ENCODE measurements at places on chromosomes 7 and 10.
A peak's percentile ranks its signal among the peaks of the same experiment; 100 is the strongest.

GRCh38 chr7:4883033-4883371 lies 514 bp downstream of the RADIL start:
- DNase-seq, result no peak

DNA sequence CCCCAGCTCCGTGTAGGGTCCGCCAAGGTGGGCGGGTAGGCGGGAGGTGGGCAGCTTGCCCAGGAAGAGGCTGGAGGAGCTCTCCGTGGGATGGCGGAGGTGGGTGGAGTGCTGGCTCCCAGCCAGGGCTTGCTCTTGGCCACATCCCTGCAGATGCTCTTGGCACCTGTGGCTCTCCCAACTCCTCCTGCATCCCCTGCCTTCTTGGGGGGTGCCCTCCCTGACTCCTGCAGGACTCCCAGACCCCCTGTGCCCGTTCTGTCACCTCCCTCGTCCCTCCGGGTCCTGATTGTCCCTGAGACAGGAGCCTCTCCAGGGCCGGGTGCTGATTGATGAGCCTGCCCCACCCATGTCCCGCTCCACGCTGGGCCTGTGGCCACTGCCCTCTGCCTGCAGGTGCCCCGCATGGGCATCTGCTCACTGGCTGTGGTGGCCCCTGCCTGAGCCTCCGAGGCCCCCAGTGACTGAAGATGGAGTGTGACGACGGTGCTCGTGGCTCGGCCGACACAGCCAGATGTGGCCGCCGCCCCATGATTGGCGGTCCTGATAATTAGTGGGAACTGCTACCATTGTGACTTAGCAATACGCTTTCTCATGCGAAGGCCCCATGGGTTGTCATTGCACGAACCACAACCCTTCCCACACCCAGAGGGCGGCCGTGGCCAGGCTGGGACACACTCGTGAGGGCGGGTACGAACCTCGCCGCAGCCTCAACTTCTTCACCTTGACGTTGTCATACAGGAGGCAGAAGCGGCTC lies 23.6 kb downstream of the CFAP46 start:
- DNase-seq, result no peak

GRCh38 chr7:129669901-129670300 lies 58.4 kb downstream of the NRF1 start:
- DNase-seq, result no peak

DNA sequence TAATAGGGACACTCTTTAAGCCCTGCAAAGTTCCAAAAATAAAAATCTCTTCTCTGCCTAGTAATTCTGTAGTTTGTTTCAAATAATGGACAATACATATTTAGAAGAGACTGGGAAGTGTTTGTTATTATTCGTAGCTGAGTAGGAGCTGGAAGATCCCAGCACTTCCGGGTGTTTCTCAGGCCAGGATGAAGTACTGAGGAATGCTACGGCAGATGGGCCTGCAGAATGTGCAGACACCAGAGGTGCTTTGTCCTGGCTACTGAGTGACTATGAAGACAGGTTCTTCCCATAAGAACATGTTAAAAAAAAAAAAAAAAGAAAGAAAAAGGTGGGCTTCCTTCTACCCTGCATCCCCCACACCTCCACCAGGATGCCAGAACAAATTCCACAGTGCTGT lies 36.1 kb downstream of the ETV1 start:
- DNase-seq, result no peak

GRCh38 chr10:24351961-24352360 lies 143.0 kb downstream of the KIAA1217 start:
- DNase-seq, result no peak

DNA sequence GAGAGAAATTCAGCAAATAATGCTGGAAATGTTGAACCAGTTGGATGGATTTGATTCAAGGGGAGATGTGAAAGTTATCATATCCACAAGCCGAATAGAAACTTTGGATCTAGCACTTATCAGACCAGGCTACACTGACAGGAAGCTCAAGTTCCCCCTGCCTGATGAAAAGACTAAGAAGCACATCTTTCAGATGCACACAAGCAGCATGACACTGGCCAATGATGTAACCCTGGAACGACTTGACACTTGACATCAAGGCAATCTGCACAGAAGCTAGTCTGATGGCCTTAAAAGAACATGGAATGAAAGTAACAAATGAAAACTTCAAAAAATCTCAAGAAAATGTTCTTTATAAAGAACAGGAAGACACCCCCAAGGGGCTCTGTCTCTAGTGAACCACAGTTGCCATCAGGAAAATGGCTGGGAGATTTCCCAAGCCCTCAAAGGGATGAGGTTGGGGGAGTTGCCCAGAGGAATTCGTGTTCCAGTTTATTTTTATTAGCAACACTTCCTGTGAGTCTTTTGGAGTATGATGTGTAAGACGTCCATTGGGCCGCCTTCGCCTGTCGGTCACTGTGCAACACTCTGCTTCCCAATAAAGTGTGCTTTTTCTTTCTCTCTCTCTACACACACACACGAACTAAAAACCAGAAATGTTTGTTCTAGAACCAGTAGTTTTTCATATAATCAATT lies 200.0 kb downstream of the HIBADH start:
- no peak for DNase-seq

DNA sequence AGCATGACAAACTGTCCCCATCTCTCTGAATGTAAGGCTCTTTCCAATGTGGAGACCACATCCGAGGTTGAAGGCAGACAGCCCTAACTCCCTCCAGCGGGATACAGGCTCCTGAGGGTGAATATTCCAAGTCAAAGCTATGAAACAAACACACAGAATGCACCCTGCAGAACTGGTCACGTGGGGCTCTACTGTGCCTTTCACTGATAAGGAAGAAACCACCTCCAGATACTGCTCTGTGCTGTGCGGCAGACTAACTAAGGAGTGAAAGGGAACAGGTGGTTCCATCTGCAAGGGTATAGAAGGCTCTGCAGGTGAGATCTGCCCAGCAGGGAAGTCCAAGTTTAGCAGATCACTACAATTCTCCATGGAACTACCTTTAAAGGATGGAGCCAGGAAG lies 534.4 kb downstream of the KCNMA1 start:
- DNase-seq, result no peak

DNA sequence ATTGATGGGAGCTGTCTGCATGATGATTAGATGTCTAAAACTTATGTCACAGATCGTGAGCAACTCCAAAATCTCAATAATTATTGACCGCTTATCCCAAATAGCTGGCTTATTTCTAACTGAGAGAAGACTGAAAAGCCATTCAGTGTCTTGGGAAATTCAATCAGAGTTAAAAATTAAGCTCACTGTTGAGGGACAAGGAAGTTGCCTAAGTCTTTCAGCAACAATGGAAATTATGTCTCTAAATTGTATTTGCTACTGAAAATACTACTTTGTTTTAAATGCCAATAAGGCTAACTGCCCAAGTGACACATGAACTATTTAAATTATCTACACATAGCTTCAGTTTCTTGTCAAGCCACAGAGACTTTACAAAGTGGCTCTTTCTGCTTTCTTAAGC lies 107.9 kb upstream of the FAM171A1 start:
- DNase-seq, result no peak

DNA sequence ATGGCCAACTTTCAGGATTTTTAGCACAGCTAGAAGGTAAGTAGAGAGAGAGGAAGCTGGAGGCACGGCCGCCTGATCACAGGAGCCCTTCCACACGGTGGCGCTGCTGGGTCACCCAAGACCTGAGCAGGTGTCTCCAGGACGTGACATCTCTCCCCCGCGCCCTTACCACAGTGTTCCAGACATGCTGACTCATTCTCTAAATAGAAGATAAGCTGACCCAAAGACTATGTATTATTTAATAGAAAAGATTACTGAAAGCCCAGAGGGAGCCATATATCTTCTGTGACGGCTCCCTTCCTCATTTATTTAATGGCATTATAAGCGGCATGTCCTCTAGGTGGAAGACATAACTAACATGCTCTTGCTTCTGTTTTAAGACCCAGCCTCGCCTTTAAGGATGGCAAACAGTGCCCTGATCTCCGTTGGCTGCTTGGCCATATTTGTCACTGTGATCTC lies 26.0 kb upstream of the MALSU1 start:
- DNase-seq, result peak; percentile 80

- no peak for DNase-seq
These were observed 2.2 kb upstream of the DNAJC1 start for GRCh38 chr10:22005763-22006162.

- no peak for DNase-seq
These were observed 374.6 kb downstream of the KIF20B start for GRCh38 chr10:90075995-90076394.

GRCh38 chr10:1498746-1499358 lies 238.5 kb downstream of the ADARB2 start:
- no peak for DNase-seq

GRCh38 chr7:151188252-151188542 lies 1.1 kb upstream of the ASB10 start:
- no peak for DNase-seq

GRCh38 chr7:1646957-1647891 lies 22.9 kb upstream of the ELFN1 start:
- no peak for DNase-seq

GRCh38 chr10:1712314-1712713 lies 25.0 kb downstream of the ADARB2 start:
- DNase-seq, result no peak

GRCh38 chr10:62068464-62068863 lies 167.0 kb downstream of the ARID5B start:
- no peak for DNase-seq

DNA sequence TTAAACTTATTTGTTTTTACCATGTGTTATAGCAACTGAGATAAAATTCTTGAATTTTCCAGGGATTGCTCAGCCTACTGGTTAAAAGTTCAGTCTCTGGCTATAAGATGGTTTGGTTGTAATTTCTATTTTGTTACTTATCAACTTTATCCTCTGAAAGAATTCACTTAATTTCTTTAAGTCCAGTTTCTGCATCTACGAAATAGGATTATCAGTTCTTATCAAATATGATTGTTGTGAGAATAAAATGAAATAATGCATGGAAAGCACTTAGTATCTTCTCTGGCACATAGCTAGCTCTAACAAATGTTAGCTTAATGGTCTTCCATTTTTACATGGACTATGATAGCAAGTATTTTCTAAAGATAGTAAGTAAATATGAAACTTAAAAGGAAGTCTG lies 53.3 kb downstream of the SEMA3D start:
- DNase-seq, result no peak

DNA sequence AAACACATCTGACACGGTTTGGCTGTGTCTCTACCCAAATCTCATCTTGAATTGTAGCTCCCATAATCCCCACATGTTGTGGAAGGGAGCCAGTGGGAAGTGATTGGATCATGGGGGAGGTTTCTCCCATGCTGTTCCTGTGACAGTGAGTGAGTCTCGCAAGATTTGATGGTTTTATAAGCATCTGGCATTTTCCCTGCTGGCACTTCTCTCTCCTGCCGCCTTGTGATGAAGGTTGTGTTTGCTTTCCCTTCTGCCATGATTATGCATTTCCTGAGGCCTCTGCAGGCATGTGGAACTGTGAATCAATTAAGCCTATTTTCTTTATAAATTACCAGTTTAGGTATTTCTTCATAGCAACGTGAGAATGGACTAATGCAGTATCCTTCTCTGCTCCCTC lies 5.9 kb upstream of the HTR5A start:
- DNase-seq, result no peak

- no peak for DNase-seq
These were observed 7.7 kb upstream of the OPN1SW start for GRCh38 chr7:128783143-128783861.

DNA sequence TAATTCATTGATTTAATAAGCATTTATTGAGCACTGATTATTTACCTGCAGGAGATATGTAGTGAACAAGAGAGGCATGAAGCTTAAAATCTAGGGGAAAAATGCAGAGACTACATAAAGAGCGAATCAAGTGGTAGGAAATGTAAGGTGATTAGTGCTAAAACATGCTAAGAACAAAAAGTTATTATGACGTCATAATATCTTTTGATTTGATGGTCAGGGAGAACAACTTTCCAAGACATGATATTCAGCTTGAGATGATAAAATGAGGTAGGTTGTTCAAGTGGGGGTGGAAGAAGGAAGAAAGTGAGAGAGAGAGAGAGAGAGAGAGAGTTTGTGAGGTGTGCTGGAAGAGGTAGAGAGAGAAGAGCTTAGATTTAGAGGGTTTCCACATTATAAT lies 317.7 kb downstream of the NRG3 start:
- no peak for DNase-seq

DNA sequence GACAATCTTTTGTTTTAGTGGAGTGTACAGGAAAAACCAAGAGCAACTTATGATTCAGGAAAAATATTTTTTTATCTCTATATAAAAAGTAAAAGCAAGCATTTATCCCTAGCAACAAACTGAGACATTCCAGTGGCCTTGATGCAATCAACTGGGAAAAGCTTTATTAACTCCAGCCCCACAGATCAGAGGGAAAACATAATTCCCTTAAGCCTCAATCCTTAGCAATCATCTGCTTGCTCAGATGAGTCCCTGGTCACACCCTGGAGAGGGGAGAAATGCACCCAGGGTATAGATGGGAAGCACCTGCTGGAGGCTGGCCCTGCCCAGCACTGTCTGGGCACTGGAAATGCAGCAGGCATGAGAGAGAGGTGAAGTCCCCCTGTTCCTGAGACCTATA lies 636.6 kb downstream of the TNS3 start:
- no peak for DNase-seq

- no peak for DNase-seq
These were observed 293.3 kb upstream of the KLF14 start for GRCh38 chr7:131027287-131027773.

DNA sequence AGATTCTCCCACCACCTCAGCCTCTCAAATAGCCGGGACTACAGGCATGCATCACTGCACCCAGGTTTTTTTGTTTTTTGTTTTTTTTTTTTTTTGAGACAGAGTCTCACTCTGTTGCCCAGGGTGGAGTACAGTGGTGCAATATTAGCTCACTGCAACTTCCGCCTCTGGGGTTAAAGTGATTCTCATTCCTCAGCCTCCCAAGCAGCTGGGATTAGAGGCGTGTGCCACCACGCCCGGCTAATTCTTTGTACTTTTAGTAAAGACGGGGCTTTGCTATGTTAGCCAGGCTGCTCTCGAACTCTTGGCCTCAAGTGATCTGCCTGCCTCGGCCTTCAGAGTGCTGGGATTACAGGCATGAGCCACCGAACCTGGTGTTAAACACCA lies 107.5 kb upstream of the KIF5B start:
- DNase-seq, result no peak

- no peak for DNase-seq
These were observed 197.3 kb downstream of the PHF14 start for GRCh38 chr7:11170863-11171568.

DNA sequence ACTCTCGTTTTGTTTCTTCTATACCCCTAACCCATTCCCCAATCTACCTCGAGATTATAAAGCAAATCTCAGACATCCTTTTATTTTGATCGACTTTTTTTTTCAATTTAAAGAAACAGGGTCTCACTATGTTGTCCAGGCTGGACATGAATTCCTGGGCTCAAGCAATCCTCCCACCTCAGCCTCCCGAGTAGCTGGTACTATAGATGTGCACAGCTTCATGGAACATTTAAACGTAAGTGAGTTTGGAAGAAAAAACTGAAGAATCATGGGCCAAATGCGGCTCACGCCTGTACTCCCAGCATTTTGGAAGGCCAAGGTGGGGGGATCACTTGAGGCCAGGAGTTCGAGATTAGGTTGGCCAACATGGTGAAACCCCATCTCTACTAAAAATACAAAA lies 96.0 kb downstream of the UPF2 start:
- no peak for DNase-seq
